CD4-positive, alpha-beta T cell treated with Interleukin-2 at 100 ng/mL for 4 hours (primary cell): ENCODE measurements at places on chromosomes 1 and 21.

- no peak for DNase-seq
Observed at GRCh38 chr1:115671176-115671934, 29.6 kb downstream of the VANGL1 start.

DNA sequence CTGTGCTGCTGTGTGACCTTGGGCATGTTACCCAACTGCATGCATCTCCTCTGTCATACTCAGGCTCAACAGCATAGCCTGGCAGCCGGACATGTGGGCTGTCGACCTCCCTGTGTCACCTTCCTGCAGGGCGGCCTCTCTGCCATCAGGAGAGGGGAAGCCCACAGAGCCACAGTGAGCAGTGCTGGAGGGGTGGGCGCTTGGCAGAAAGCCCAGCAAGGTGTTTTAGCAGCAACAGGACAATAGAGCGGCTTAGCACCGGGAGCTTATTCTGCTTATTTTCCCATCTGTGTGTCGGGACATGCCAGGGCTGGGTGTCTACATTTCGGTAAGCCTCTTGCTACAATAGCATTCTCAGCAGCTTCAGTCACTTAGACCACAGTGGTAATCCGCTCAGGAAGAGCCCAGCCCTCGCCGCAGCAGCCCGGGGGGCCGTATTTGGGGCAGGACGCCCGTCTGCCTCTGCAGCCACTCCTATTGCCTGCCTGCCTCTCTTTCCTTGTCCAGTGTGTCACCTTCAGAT is 22.8 kb upstream of the CDK18 start:
- DNase-seq = no peak

DNA sequence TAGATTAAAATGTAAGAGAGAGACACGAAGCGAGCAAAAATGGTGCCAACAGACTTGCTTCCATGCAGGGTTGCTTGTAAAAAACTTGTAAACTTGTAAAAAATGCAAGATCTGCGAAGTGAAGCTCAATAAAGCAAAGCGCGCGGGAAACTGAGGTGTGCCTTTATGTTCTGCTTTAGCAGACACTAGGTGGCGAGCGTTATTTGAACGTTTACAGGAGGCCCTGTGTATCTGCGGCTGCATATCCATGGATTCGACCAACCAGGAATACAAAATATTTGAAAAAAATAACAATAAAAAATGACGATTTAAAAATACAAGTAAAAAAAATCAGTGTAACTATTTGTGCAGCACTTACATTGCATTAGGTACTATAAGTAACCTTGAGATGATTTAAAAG is 1.5 kb downstream of the UBE2G2 start:
- DNase-seq = peak; percentile 18

DNA sequence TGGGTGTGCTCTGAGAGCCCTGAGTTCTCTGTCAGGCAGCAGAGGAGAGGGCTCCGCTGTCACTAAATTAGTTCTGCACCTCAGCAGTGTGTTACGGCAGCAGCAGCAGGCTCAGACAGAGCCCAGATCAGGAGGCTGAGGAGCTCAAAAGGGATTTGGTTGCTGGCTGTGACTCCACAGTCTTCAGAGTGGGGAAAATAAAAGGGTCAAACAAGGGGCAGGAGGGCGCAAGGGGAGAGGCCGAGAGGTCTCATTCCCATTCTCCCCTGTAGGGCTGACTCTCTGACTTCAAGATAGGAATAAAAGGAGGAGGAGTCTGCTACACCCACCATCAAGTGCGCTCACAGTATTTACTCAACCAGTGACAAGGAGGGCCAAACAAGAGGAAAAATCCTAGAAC is 9.2 kb upstream of the SLC45A3 start:
- DNase-seq = no peak

- DNase-seq = no peak
Observed at GRCh38 chr1:94622757-94623156, 81.2 kb upstream of the F3 start.

DNA sequence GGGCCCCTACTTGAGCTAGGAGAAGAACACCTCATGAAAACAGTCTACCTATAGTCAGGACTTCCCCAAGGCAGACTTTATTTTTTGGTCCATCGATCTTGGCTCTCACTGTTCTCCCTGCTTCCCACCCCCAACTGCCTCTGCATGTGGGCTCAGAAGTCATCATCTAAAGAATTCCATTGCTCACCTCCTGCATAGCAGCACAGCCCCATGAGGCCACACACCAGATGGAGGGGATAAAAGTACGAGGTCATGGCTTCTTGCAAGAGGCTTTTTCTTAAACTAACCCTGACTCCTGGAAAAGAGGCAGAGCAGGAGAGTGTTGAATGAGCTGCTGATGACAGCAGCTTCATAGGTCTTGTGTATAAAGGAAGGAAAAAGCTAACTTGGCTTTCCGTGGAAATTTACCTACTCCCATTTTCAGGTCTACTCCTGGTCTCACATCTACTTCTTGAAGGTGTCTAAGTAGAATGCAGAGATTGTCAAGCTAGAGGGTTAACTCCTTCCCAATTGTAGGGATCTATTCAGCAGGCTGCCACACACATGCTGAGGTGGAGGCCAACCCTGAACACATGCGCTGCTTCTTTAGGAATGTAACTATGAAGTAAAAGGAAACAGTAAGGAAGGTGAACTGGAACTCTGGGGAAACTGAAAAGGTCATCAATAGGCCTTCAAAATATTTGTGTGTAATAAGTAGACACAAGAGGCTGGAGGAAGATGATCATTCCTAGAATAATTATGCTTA is 18.7 kb downstream of the WNT2B start:
- no peak for DNase-seq

DNA sequence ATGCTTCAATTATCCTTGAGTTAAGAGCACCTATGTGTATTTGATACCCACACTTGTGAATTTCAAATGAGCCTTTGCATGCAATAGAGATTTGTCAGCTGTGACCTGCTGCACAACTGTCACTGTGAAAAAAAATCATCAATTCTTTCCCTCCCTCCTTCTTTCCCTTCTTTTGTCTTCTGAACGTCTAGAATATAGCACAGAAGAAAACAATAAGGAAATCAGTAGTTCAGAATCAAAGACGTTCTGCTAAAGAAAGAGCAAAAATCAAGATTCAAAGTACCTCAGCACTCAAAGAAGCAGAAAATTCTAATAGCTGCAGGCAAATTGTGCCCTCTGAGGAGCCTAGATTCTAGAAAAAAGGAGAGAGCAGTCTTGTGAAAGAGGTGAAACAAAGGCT is 1.7 kb upstream of the FMN2 start:
- DNase-seq = no peak

GRCh38 chr1:17654519-17654918 is 100.6 kb upstream of the ACTL8 start:
- no peak for DNase-seq

GRCh38 chr1:45973121-45973520 is 159.3 kb downstream of the PIK3R3 start:
- DNase-seq = no peak

GRCh38 chr21:38039369-38039768 is 123.1 kb upstream of the KCNJ6 start:
- DNase-seq = no peak

DNA sequence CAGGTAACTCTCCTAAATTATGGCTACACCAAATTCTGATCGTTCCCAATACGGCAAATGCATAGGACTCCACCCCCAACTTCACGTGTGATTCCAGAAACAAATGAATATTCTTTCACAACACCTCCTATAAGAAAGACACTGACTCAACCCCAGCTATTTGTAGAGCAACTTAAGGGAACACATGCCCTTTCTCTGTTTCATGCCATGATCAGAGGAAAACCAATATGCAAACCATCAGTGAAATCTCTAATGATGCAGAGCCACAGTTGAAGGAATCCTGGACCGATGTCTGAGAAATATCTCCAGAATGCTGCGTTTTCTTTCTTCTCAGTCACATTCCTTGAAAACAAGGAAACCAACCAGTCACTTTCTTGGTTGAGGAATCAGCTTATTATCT is 164.2 kb upstream of the PTBP2 start:
- DNase-seq = no peak

DNA sequence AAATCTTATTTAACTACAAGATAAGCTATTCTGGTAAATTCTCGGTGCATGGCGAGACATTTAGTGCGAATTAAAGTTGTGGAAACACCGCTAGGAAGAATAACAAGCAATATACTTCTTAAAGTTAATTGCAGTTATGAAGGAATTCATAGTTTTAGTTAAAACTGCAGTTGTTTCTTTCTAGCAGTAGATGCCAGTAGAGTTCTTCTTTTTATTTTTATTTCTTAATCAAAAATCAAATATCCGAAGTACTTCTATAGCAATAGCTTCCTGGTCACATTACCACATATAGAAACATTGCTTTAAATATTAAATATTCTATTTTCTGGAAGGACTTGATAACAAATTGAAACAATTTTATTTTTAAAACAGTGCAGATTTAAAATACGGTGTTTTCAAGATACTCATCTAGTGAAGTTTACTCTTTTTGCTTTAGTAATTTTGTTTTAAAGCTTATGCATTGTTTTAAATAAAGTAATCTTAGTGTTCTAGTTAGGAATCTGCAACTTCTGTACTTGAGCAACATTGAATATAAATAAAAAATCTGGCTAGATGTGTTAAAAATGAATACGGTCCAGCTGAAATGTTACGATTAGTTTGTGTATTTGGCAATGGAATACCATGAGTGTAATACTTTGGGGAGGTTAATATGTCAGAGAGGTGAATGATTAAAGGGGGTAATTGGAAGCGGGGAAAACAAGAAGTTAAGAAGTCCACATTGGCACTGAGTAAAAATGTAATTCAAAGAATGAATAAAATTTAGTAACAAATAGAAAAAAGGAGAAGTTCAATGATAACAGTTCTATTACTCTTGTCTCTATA is 2.7 kb upstream of the PRKACB start:
- DNase-seq = peak; percentile 38

- no peak for DNase-seq
Observed at GRCh38 chr21:40436261-40436660, 410.7 kb downstream of the DSCAM start.

DNA sequence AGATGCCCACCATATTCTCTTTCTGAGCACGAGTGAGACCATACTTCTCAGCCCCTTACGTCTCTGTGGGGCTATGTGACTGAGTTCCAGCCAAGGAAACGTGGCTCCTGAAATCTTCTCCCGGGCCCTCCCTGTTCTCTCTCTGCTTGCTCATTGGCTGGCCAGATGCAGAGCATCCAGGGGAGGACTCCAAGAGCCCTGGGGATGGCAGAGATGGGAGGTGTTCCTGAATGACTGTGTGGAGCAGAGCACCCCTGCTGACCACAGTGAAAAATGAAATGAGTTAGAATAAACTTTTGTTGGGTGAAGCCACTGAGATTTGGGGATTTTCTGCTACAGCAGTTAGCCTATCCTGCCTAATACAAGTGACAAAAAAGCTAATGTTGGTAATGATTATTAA is 23.8 kb downstream of the KIAA0040 start:
- DNase-seq = no peak

- DNase-seq = no peak
Observed at GRCh38 chr1:223179786-223180185, 36.7 kb upstream of the TLR5 start.

DNA sequence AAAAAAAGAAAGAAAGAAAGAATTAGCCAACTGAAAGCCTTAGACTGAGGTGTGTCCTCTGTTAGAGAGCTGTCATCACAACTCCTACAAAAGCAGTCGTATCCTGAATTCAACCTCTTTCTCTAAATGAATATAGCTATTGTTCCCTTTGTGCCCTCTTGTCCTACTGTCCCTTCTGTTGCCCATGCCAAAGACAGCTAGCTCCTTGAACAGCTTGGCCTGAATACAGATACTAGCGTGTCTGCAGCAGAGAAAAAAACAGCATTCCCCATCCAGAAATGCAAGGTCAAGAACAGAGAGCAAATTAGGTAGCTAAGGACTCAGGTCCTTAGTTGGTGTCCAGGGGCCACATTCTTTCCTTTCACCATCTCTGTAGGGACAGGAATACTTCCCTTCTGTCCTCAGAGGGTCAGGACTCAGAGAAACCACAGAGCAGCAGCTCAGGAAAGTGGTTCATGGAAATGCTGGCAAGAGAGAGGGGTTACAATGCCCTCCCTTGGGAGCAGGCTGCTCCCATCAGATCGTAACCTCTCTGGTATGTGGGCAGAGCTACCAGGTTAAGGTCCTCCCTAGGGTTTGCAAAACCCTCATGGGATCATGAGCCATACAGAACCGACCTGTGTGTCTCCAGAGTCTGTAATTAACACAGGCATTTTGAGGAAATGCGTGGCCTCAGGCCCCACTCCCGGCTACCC is 1.8 kb upstream of the ZBTB48 start:
- no peak for DNase-seq

DNA sequence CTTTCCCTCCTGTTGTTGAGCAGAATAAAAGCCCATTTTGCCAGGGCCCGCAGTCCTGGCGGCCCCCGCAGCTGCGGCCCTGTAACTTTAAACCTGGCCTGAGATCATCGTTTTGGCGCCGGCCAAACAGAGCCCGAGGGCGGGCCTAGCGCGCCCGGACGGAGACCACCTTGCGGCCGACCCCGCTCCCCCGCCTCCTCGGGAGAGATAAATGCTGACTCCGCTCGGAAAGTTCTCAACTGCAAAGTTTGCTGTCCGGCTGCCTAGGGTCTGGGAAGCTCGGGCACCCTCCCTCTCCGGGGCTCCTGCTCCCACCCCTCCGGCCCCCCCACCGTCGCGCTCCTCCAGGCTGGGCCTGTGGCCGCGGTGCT is at the start of gene PDPN:
TSS of gene PDPN (plus strand) at position 238 of the 371 bp plus-strand sequence. CDS start 202 bp downstream, outside the sequence.
- DNase-seq = no peak

DNA sequence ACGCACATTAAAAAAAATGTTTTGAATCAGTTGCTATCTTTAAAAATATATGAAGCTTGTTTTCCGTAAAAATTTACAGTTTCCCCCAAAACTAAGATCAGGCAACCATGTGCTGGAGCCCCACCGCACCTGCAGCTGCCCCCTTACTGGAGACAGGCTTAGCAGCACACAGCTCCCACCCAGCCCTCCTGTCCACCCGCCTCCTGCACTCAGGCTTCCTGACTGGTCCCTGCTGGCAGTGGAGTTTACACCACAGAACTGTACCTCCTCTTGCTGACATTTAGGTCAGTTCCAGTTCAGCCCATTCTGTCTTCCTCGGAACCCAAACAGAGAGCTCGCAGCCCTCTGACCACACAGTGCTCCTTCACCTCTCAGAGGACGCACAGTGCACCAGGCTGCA is 2.1 kb downstream of the GPR161 start:
- DNase-seq = no peak

DNA sequence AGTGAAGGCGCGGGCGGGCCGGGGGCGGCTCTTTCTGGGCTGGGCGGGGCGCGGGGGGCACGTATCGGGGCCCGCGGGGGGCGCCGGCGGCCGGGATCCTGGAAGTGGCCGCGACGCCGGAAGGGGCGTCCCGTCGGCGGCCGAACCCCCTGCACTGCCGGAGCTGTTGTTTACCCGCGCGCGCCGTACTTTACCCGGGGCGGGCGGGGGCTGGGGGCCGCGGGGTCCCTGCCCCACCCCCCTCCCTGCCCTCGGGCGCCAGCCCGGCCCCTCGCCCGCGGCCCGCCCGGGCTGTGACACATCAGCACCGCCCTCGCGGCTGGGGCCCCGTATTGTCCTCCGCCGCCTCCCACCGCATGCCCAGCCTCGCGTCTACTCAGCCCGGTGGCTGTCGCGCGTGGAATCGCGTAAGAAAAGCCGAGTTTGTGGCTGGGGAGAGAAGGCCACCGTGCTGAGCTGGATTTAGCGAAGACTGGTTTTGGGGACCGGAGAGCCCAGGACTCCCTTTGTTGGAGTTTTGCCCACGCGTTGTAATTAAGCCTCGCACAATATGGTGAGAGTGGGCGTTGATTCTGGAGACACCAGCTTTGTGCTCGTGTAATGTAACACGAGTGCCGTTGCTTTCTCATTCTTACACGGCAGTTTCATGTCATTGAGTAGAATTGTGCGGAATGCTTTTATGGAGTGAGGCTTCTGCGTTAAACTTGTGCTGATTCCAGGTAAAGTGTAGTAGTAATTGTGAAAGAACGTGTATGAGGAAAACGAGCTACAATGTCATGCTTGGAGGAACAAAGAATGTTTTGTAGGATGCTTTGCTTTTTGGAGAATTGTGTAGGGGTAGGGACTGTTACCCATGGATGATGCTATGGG is 559 bp downstream of the BACH1 start:
- DNase-seq = peak; percentile 69
